ENCODE measurements at places on chromosomes 2 and 18. TPM values are rescaled to one million over a fixed set of nuclear protein-coding genes. Genes with fewer than 3 reads are reported as not detected.
A peak's percentile ranks its signal among the peaks of the same experiment; 100 is the strongest.

DNA sequence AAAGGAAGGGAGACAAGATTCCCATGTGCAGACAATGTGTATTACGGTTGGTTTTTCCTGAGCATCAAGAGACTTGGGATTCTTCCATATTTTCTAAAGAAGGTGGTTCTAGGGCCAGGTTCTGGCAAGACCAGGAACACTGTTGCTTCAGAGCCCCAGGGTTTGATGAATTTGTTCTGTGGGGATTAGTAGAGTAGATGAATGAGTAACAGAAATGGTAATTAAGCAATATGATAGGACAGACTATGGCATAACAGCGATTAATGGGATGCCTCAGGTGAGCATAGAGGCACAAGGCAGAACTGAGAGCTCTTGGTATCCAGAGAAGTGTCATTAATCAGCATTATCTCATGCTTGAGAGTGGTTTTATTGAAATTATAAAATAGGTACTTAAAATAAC is 82.8 kb upstream of the PNPT1 start:
- no peak for DNase-seq

GRCh38 chr2:98823196-98824170 is 92.6 kb upstream of the MGAT4A start:
- no peak for DNase-seq

- peak; percentile 25 for DNase-seq
These were observed 20.0 kb downstream of the TRIP12 start for GRCh38 chr2:229901819-229902218.

- DNase-seq: peak; percentile 56
These were observed 43.9 kb downstream of the PSD4 start for GRCh38 chr2:113217455-113218282.

GRCh38 chr18:57275111-57275510 is 77.2 kb upstream of the ST8SIA3 start:
- DNase-seq: no peak

DNA sequence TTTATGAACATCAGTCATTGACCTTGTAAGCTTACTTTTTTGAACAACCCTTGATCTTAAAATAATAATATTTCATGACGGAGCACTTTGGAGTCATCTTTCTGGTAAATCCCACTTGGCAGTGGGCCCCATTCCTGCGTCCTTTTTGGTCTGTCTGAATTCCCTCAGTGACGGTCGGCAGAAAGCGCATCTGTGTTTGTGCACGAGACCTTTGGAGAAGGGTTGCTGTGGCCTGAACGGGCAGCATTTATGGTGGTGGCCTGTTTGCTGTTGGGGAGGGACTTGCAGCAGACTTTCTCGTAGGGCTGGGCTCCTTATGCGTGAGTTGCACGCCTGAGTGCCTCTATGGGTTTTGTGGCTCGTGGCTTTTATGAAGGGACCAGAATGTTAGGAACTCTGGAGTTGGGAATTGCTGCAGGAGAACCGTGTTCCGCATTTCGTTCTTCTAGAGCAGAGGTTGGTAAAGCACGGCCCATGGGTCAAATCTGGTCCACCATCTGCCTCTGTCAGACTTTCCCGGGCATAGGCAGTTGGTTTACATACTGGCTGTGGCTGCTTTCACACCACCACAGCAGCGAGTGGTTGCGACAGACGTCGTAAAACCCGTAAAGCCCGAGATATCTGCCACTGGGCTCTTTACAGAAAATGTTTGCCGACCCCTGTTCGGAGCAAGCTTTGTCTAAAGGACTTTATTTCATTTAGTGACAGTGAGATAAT is 30.8 kb downstream of the LPIN1 start:
- no peak for DNase-seq

- DNase-seq: no peak
These were observed 120.5 kb downstream of the CCBE1 start for GRCh38 chr18:59576541-59577385.

DNA sequence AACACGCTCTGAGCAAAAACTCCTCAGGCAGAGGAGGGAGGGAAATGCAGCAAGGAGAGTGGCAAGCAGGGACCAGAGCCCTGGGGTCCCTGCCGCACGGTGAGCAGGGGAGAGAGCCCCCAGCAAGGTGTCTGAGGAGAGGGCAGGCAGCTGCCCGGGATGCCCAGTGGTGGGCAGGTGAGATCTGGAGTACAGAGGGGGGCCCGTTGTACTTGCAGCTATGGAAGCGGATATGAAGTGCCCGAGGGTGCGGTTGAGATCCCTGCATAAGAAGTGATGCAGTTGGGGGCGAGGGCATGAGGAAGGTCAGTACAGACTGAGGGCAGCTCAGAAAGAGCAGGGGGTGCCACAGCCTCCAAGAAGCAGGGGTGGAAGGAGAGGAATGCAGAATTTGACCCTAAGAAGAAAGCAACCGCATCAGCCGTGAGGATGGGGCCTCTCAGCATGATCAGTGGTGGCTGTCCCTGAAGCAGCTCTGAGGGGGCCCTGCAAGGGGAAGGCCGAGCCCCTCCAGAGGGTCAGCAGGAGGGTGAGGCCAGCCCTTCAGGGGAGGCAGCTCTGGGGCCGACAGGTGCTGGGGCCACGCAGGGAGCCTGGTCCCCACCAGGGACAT is 29.4 kb downstream of the MTERF4 start:
- no peak for DNase-seq

- peak; percentile 83 for DNase-seq
These were observed 506.1 kb upstream of the FAM98A start for GRCh38 chr2:34105006-34105767.

- DNase-seq: no peak
These were observed 231.5 kb downstream of the SRBD1 start for GRCh38 chr2:45379399-45380087.

- no peak for DNase-seq
These were observed 21.3 kb upstream of the SIX2 start for GRCh38 chr2:45030553-45030952.

DNA sequence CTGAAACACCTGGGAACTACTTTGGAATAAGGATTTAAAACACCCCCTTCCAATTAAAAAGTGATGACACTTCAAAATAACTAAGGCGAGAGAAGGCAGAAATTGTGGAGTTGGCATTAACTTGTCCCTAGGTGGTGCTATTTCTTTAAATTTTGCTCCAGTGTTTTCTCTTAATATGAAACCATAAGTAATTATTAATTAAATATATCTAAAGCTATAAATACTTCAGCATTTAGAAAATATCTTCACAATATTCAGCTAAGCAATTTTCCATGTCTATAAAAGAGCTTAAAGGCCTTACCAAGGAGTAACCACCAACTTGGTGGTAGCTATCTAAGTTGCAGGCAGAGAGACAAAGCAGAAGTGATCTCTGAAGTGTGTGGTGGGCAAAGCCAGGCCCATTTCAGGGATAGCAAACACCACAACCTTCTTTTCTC is 186.8 kb upstream of the PGAP1 start:
- DNase-seq: peak; percentile 38

- DNase-seq: no peak
These were observed 113.2 kb upstream of the SPATS2L start for GRCh38 chr2:200193331-200193730.

DNA sequence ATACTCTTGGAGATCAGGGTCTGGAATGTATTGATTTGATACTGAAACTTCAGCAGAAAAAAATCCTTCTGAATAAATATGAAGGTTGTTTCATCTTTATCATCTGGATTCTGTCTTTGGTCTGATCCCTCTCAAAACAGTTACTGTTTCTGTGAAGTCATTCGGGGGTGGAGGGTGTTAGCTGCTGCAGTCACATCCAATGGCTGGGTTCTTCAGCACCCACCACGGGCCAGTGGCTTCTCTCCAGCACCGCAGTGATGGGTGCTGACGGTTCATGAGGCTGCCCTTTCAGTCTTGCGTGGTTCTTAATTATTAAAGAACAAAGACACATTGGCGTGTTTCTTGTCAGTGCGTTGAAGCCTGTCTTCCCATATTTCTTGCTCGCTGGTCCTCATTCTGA is 148.0 kb downstream of the LDLRAD4 start:
- no peak for DNase-seq

The SLC5A7 gene
- not detected for total RNA-seq

The GLI2 gene
- under 0.01 TPM for total RNA-seq

Data from dermis microvascular lymphatic vessel endothelial cell (primary cell).